Stimulated activated CD8-positive, alpha-beta memory T cell treated with anti-CD3 and anti-CD28 coated beads, Interleukin-4, amount 100 ng/mL, for 24 hours (primary cell): ENCODE measurements at places on chromosomes 2 and 18.

DNA sequence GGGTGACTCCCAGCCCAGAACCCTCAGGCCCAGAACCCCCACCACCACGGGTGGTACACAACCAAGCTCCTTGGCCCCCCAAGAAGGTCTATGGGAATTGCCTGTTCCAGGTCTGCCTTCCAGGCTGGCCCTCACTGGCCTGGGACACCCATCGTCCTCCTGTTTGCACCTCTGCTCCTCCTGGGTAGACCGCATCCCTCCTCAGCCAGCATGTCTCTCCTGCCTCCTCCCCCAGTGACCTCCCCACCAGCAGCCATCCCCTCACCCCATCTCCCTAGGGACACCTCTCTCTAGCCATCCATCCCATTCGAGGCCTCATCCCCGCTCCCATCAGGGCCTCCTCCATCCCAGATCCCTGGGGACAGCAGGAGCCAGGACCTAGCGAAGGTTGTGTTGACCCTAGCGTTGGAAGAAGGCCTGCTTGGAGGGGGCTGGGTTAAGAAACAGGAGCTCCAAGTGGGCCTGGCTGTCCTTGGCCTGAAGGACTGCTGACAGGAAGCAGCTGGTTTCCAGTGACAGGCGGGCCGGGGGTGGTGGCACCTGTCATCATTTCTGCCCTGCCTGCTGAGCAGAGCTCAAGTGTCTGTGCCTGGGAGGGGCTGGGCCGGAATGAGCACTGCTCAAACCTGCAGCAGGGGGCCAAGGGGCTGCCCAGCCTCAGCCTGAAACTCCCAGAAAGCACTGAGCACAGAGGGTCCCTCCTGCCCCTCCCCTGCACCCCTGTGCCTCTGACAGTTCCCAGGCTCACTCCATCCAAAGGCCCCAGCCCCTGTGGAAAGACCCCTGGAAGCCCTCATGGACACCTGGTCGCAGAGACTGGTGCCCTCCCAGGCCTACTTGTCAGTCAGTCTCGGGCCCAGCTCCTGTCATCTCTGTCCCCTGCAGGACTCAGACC, 96.0 kb upstream of the OTOS start:
- no peak for DNase-seq

GRCh38 chr2:98376996-98377395, 30.7 kb downstream of the CNGA3 start:
- DNase-seq = no peak

DNA sequence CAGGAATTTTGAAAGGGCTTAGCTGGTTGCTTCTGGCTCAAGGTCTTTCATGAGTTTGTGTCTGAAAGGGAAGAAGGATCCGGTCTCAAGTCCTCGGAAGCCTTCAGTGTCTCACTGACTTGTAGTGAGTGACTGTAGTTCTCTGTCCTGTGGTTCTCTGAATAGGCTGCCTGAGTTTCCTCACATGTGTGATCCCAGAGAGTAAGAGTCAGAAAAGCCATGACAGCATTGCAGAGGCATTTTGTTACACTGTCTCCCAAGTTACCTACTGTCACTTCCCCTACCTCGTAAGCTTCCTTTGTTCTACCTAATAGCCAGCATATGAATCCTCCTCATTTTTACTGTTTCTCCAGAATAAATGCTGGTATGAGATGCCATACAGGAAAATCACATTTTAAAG, 709.1 kb upstream of the CHAC2 start:
- DNase-seq = no peak

GRCh38 chr2:113309655-113310387, 31.1 kb upstream of the PAX8 start:
- no peak for DNase-seq

GRCh38 chr2:110804915-110805314, 72.5 kb downstream of the ACOXL start:
- DNase-seq = peak; percentile 43

DNA sequence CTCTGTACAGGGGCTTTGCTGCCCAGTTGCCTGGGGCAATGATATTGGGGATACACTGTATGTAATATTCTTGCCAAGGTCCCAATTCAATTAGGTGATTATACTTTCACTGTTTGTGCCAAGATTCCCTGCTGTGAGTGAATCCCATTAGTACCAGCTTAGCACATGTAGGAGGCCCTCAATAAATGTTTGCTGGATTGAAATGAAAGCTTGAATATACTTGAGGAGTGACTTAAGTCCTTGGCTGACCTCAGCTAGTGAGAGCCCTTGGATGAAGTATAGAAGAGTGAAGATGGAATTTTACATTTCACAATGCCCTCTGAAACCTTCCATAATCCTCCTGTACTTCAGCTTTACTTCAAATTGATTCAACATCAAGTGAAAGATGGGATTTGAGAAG, 102.9 kb downstream of the GATA6 start:
- DNase-seq = no peak

DNA sequence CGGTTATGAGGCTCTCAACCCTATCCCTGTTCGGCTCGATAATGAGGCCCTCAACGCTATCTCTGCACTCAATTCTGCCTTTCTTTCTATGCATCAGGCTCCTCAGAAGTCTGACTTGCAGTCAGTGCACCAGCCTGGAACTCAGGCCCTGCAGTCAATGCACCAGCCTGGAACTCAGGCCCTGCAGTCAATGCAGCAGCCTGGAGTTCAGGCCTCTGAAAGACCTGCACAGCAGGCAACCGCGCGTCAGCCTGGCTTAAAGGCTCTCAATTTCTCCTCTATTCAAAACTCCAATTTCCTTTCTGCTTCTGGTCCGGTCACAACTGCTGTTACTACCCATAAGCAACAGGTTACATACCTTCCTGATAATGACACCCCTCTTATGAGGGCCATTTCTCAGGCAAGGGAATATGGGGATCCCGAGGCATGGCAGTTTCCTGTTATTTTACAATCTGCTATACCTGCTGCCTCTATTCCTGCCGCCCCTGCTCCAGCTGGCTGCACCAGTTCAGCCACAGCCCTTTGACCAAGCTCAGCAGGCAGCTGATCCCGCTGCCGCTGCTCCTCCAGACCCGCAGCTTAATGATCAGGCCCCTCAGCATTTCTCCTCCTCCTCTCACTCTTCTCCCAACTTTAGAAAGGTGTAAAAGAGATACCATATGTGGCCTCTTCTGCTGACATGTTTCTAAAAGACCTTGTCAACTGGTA, 933.6 kb upstream of the FANCL start:
- DNase-seq = no peak

- no peak for DNase-seq
Measured at GRCh38 chr2:40072442-40073232, 293.6 kb upstream of the THUMPD2 start.

GRCh38 chr18:3498698-3499471, 48.9 kb downstream of the TGIF1 start:
- no peak for DNase-seq

DNA sequence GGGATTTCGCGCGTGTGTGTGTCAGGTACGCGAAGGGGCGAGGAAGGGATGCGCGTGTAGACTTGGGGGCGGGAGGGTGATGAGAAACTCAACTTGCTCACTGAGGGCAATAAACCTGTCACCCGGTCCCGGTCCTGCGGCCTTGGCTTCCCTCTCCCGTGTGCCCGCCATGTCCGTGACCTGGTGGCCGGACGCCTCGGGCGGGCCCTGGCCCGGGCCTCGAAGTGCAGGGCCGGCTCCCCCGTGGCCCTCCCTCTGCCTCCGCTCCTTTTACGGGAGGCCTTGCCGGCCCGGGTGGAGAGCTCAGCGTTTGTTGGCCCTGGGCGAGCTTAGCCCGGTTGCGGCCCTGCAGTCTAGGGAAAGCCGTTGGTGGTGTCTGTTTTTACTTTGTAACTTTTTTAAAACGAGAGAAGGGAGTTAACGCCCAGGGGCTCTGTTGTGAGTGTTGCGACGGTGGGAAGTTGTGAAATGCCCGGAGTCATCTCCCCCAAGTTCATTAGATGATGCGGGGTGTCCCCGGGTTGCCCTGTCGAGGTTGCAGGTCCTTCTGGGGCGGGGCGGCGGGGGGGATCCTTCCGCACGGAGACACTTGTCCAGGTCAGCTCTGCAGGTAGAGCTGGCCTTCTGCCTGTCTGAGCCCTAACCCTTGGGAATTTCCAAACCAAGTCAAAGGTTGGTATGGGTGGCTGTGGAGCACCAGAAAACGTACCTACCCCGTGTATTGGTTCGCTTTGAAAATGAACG, 883 bp downstream of the SMCHD1 start:
- peak; percentile 28 for DNase-seq

- DNase-seq = no peak
Measured at GRCh38 chr2:25226827-25227226, 58.4 kb upstream of the POMC start.

DNA sequence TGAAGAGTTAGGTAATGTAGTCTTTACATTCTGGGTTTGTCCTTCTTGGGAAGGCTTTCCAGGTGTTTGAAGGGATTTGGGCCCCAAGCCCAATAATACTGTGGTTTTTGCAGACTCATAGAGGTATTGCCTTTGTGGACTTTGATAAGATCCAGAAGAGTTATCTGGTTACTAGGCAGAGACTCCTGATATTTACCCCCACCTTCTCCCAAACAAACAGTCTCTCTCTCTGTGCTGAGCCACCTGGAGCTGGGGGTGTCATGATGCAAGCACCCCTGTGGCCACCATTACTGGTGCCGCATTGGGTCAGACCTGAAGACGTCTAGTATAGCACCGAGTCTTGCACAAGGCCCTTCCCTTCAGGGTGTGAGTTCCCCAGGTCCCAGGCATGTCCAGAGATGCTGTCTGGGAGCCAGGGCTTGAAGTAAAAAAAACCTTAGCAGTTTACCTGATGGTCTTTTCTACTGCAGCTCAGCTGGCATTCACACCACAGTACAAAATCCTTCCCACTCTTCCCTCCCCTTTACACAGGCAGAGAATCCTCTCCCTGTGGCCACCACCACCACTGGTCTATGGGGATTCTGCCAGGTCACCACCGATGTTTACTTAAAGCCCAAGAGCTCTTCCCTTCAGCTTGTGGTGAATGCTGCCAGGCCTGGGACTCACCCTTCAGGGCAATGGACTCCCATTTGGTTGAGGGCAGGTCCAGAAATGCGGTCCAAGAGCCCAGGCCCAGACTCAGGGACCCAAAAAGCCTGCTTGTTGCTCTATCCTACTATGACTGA, 22.2 kb upstream of the FAM228A start:
- no peak for DNase-seq

DNA sequence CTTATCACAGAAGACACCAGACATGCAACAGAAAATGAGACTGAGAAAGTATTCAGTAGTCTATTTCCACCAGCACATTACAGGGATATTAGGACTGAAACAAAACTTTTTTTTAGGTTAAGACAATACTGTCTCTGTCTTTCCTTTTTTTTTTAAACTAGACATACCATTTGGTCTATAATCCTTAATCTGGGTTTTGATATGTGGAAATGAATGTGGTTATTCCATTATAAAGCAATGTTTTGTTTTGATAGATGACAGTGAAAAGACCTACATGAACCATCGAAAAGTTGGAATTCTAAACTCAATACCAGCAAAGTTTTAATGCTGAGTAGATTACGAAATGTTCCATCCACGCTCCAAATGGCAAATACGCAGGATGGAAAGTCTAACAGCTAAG, 123.4 kb downstream of the TCF4 start:
- no peak for DNase-seq

GRCh38 chr2:226618875-226619605, 180.6 kb downstream of the IRS1 start:
- no peak for DNase-seq

GRCh38 chr18:34620258-34620861, 89.7 kb upstream of the DTNA start:
- DNase-seq = no peak

DNA sequence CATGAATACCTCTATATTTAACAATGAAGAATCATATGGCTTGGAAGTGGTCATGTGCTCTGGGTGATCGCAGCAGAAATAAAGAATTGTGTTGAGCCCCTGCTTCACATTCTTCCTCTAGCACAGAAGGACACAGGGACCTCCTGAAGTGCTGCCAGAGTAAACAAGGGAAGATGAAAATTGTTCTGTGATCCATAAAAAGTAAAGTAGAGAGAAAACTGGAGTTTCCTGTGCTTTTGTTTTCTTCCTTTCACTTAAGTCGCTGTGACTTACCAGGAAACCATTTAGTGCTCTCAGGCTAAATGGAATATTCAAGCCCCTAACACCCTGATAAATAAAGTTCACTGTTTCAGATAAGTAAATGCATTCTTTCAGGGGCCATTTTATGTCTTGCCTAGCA, 1173.6 kb upstream of the CHAC2 start:
- no peak for DNase-seq

DNA sequence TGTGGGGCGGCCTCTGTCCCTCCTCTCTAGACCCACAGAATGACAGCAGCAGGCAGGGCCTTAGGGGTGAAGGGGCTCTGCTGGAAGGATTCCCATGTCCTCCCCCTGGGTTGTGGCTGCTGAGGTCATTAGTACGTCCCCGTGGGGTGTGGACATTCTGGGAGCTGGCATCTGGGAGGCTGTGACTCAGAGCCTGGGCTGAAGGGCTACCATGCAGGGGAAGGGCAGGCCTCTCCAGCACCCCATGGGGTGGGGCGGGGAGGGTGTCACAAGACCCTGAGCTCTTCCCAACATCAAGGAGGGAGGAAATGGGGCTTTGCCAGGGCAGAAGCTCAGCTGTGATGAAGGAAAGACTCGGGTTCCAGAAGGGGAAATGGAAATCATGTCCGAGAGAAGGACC, 105.8 kb upstream of the SMAD2 start:
- no peak for DNase-seq

- DNase-seq = no peak
Measured at GRCh38 chr18:46484971-46485370, 172.0 kb downstream of the LOXHD1 start.

DNA sequence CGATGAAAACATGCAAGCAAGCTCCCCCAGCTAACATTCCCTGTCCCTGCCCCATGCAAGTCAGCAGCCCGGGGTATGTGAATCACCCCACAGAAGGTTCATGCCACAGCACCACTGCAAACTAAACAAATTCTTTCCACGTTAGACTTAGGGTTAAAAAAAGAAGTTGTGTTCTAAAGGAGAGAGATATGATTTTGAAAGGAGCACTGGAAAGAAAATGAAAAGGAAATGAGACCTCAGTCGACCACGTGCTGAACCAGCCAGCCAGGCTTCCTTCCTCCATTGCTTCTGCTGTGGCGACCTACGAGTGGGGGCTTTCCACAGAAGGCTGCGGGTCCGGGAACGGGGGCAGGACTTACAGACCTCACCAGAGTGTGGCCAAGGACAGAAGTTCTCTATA, 52.0 kb downstream of the ARL4C start:
- DNase-seq = peak; percentile 41

- no peak for DNase-seq
Measured at GRCh38 chr18:42675810-42676209, 439.7 kb downstream of the RIT2 start.

DNA sequence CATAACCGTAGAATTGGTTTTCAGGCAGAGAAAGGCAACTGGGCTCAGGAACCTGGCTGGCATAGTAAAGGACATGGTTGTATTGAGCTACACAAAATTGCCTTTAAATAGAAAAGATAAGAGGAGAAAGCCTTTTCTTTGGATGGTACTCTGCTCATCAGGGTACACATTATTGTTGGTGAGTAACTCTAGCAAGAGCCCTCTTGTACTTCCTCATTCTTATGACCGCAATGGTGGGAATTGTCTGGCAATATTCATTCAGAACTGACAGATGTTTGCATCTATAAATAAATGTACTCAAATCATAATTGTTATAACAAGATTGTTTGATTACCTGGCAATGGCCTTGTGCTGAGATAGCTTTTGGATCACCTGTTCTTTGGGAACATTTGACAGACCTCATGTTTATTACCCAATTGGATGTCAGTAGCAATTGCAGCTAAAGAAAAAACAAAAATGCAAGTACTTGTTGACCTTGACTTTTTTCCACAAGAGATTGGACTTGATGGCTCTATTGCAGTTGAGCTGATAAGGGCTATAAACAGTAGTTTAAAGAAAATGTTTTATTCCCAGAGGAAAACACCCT, 43.9 kb downstream of the MEIS1 start:
- DNase-seq = no peak
